ENCODE measurements at places on chromosomes 6 and 20. TPM values are rescaled to one million over a fixed set of nuclear protein-coding genes. Genes with fewer than 3 reads are reported as not detected.
A peak's percentile ranks its signal among the peaks of the same experiment; 100 is the strongest.

Gene CST1
- 0.15 TPM for total RNA-seq

GRCh38 chr6:116008470-116009243 lies 52.0 kb downstream of the FRK start:
- DNase-seq, result peak; percentile 31

- DNase-seq, result peak; percentile 80
These were observed 204.2 kb downstream of the BCAS1 start for GRCh38 chr20:53865901-53866793.

GRCh38 chr6:109082188-109082577 lies 12.5 kb downstream of the SESN1 start:
- DNase-seq, result no peak

Gene EYS
- 0.17 TPM for total RNA-seq

DNA sequence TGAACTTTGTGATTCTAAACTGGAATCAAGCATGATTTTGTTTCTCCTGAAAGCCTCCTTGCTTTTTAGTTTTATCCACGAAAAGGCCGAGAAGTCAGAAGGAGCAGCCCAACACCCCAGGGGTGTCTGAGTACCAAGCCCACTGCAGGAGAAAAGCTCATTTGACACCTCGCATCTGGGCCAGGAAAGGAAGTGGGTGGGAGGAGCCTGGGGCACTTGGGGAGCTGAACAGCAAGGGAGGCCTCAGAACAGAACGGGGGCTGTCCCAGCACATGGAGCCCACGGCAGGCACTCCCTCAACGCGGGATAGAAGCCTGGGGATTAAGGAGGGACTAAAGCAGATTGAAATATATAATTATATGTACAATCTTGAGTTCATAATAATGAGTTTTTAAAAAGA lies 6.6 kb downstream of the KIF25 start:
- DNase-seq, result no peak

- peak; percentile 53 for DNase-seq
These were observed 11.4 kb downstream of the SYNGAP1 start for GRCh38 chr6:33430991-33431879.

GRCh38 chr6:88708197-88708744 lies 255.1 kb downstream of the RNGTT start:
- no peak for DNase-seq

Gene SYCP2
- 0.23 TPM for total RNA-seq

DNA sequence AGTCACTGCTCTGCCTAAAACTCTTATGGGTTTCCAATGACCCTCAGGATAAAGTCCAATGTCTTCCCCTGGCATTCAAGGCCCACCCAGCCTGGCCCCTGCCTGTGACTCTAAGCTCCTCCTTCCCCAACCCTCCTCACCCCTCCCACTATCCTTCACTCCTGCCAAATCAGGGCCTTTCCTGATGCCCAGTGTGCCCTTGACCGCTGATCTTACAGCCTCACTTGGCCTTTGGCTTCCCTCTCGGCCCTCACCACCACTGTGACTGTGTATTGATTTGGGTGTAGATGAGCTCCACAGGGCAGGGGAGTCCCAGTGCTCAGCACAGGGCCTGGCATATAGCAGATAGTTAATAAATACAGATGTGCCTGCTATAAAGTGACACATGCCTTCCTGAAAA lies 115.7 kb downstream of the TOX2 start:
- no peak for DNase-seq

- no peak for DNase-seq
These were observed 52.3 kb upstream of the TMEM170B start for GRCh38 chr6:11485271-11485670.

- DNase-seq, result no peak
These were observed 801 bp downstream of the CCDC28A start for GRCh38 chr6:138774370-138774769.

Gene GLP1R
- total RNA-seq, result not detected

Gene ZCCHC3
- total RNA-seq, result 7.6 TPM

Gene IPCEF1
- total RNA-seq, result 0.54 TPM

- no peak for DNase-seq
These were observed 145.2 kb downstream of the DTNBP1 start for GRCh38 chr6:15517600-15517999.

- no peak for DNase-seq
These were observed 4.6 kb downstream of the NCOA3 start for GRCh38 chr20:47506335-47506734.

Gene DNMT3B
- 3.3 TPM for total RNA-seq

Data from H4 (cell line).